ENCODE measurements at places on chromosomes 5 and 9. TPM values are rescaled to one million over a fixed set of nuclear protein-coding genes. Genes with fewer than 3 reads are reported as not detected.

The SH3GL2 gene
- 0.79 TPM for total RNA-seq

The ANKRD34B gene
- not detected for total RNA-seq

The NPDC1 gene
- 33.0 TPM for total RNA-seq

DNA sequence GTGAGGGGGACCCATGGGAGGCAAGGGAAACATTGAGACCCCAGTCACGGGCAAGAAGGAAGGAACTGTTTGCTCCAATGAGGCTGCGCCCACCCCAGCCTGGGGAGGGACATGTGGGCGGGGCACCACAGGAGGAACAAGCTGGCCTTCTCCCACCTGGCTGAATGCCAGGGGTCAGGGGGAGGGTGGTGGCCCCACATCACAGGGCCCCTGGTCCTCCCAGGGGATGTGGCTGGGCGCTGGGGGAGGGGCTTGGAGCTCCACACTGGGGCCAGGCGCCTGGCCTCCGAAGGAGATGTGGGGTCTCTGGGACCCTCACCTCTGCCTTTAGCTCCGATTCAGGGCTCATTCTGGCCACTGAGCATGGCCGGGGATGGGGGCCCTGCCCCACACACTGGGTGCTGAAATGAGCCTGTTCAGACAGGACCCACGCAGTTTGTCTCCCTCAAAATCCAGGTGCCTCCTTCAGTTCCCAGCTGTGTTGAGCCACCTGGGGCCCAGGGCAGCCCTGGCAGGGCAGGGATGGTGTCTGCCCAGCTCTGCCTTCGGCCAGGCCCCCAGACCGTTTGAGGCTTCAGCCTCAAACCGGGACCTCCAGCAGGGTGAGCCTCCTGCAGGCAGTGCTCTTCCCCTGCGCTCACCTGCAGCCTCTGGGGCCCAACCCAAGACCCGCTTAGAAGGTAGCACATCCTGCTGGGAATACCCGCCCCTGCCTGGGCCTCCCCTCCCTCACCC, 33.2 kb upstream of the NOTCH1 start:
- no peak for DNase-seq

DNA sequence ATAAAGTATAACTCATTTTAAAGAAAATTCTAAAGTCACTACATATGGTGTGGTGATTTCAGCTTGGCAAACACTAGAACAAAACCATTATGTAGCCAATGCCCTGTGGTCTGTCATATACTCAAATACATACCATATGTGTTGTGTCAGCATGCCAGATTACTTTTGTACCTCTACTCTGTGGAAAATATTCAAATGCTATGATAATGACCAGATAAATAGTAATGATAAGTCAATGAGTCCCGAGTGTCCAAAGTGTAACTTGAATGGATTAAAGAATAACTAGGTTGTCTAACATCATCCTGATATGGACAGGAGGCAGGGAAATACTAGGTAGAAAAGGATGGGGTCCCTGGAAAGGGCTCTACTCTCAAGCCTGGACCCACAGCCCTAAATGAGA, 58.0 kb upstream of the IL6ST start:
- no peak for DNase-seq

- no peak for DNase-seq
These were observed 33.9 kb downstream of the RAD23B start for GRCh38 chr9:107316795-107317661.

DNA sequence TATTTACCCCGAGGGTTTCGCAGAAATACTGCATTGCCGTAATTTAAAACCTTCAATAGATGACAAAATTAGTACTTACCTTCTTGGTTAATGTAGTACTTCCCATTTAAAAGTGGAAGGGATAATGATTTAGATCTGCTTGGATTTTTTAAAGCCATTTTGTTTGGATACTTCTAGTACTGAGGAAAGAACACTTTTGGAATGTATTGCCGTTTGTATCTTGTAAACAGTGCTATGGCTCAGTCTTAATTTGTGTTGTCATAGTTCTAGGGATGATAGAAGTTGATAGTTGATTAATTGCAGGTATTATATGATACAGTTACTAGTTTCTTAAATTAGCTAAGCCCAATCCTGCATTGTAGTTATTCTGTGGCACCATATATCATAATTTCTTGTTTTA, 33.1 kb downstream of the TNPO1 start:
- no peak for DNase-seq

GRCh38 chr5:154815684-154816247, 34.6 kb downstream of the FAXDC2 start:
- DNase-seq: no peak

DNA sequence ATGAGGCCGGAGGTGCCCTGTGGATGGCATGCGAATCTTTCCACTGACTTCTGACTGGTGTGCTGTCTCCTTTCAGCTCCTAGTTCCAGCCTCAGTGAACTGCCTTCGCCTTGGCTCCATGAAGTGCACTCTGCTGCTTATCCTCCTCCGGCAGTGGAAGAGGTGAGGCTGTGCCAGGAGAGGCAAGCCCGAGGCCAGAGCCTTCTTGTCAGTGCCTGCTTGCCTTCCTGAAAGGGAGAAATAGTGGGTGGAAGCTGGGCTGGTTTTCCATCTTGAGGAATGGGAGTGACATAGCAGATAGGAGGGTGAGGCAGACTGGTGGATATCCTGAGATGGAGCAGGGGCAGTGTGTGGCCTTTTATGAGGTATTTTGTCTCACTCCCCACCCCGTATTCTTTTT, 29.7 kb downstream of the SH3GLB2 start:
- DNase-seq: no peak

- DNase-seq: no peak
These were observed 1.7 kb downstream of the TUT7 start for GRCh38 chr9:86352440-86353077.

The WNK2 gene
- total RNA-seq: not detected

DNA sequence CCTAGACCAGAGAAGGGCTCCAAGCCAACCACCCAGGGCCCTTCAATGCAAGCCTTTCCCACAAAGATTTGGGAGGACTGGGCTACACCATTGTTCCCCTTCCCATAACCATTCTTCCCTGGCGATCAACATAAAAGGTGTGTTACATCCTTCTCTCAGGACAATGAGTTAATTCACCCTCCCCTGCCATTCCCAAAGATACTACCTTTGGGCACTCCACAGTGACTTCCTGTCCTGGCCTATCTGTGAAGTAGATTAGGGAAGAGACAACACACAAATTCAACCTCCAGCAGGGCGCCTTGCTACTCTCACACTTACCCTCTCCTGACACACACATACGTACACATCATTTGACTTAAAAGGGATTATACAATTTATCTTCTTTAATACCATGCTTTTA, 23.2 kb upstream of the IL17B start:
- no peak for DNase-seq

GRCh38 chr5:149872351-149873040, 72.1 kb downstream of the PDE6A start:
- DNase-seq: no peak

DNA sequence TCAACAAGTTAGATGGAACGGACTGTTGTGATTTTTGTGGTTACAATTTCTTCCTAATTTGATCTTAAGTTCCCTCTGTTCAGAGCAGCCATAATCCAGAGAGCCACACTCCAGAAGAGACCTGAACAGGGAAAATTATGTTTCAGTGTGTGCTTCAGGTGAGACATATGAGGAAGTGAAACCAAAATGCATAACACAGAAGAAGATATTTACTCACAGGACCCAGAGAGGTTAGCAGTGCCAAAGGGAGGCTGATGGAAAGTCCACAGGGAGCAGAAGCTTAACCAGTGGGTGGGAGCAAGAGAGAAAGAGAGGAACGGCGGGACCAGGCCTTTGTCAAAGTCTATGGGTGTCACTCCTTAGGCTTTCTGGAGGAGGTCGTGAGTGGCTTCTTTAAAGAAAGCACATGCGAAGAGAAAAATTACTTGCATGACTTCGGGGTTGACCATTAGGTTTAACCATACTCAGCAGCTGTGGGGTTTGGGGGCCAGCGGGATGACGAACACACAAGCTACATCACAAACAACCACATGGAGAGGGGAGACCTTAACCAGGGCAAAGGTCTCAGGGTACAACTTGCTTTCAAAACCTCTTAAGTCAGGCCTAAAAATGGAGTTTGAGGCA, 141.4 kb downstream of the MED10 start:
- no peak for DNase-seq

DNA sequence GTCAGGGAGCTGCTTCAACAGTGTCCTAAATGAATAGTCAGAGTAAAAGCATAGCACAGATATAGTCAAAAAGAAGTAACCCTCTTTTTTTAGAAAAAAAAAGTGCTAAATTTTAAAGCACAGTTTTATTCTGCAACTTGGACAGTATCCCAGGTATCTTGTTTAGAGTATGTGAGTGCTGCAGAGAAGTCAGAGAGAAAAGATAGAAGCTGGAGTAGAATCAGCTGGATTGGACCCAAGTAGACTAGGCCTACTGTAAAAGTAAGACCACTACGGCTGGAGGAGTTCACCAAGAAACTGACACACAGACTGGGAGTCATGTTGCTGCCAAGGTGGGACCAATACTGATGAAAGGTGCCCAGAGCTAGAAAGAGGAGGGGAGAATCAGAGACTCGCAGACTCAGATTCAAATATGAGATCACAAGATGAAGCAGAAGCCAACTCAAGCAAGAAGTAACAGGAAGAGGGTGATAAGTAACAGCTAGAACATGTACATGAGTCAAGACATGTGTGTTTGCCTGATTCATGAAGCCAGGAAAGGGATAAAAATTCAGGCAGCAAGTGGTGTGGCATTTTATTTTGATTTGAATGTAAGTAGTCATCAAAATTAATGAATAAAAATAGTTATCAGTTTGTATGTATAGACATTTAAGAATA, 25.6 kb upstream of the TUSC1 start:
- no peak for DNase-seq

GRCh38 chr5:110038297-110038997, 348.7 kb downstream of the MAN2A1 start:
- no peak for DNase-seq

GRCh38 chr5:72477176-72477575, 30.0 kb downstream of the ZNF366 start:
- no peak for DNase-seq

DNA sequence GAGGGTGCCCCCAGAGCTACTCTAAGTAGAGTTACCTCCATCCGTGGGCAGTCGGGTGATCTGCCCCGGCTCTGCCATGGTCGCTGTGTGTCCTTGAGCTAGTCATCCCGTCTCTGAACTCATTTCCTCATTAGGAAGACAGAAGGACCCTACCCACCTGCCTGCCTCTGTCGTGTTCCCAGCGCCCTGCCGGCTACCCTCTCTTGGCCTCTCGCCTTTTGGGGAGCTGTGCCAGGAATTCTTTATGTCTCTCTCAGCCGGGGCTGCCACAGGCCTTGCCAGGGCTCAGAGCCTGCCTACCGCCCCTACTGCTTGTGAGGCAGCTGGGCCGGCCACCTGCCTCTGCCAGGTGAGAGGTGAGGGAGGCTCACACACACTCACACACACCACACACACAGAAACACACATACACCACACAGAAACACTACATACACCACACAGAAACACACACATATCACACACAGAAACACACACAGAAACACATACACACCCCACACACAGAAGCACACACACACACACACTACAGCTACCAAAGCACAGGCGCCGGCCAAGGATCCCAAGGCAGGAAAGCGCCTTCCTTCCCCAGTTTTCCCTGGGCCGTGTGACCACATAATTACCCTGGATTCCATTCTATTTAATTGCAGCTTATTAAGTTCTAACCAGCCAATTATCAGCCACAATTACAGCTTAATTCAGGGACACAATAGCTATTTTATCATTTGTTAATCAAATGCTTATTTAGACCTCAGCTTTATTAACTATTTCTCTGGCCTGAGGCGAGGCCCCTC, 41.7 kb downstream of the UNC5A start:
- no peak for DNase-seq

DNA sequence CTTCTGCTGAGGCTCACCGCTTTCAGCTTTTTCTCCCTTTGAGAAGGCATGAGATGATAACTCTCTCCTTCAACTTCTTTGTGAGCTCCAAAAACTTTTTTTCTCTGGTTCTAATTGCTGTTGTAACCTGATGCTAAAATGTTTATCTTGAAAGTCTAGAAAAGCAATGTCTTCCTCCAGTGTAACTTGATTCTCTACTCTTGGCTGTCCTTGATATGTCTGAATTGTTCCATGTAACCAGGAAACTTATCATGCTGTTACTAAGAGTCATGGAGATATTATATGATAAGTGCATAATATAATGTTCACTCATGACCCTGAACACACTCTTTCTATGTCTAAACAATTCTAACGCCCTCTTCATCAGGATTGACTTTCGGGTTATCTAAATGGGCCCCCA, 128.0 kb upstream of the ABCA1 start:
- DNase-seq: no peak

DNA sequence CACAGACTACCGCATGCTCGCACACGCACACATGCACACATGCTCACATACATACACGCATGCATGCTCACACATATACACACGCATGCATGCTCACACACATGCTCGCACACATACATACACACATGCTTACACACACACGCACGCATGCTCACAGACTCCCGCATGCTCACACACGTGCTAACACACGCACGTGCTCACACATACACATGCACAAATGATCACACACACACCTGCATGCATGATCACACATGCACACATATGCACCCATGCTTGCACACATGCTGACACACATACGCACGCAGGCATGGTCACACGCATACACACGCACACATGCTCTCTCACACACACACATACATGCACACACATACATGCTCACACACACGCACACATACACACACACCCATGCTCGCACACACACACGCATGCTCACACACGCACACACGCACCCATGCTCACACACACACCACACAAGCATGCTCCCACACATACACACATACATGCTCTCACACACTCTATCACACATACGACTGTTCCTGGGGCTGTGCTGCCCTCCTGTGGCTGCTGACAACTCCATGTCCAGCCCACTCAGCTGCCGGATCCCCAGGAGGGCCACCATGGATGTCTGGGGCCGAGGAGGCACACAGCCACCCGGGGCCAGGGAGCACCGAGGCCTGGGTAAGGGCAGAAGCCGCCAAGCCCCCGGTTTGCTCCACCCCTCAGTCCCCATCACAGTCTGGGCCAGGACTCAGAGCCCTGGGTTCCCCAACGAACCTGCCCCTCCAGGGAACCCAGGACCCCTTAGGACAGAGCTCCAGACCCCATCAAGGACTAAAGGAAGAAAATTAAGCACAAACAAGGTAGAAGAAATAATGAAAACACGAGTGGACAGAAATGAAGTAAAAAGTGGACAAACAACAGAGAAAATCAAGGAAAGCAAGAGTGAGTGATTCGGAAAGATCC, 31.4 kb upstream of the EGFL7 start:
- DNase-seq: peak; percentile 58
